ENCODE measurements at places on chromosomes 11 and 22.

DNA sequence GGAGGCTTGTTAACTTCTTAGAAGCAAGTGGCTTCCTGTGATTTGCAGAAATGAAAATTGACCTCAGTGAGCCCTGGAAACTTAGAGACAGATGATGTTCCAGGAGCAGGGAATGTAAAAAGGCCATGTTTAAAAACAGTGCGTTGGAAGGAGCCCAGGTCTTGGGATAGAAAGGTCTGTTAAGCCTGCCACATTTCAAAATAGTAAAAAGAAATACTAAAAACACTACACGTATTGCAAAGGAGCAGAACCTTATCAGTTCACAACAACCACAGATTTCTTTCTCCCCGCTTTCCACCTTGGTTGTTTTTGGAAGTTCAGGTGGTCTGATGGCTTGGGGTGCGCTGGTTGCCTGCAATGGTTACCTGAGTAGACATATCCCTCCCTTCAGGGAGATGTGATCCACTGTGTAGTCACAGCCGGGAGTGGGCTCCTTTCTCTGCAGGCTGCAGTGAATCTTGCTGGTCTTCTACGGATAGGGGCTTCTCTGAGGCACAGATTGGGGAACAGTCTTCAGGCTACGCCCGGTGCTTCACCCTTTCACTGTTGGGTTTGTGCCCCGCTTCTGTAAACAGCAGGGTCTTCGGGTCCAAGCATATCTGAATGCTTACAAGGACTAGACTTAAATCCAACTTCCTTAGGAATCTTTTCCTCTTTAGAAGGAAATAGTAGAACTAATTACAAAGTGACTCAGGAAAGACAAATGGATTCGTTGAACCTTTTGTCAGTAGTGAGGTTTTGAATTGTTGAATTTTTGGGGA lies 1.9 kb downstream of the TEAD1 start:
- DNase-seq, result no peak

GRCh38 chr11:19605520-19606371 lies 106.9 kb upstream of the NAV2 start:
- DNase-seq, result no peak

GRCh38 chr11:67440229-67441097 lies 2.8 kb downstream of the CORO1B start:
- no peak for DNase-seq

DNA sequence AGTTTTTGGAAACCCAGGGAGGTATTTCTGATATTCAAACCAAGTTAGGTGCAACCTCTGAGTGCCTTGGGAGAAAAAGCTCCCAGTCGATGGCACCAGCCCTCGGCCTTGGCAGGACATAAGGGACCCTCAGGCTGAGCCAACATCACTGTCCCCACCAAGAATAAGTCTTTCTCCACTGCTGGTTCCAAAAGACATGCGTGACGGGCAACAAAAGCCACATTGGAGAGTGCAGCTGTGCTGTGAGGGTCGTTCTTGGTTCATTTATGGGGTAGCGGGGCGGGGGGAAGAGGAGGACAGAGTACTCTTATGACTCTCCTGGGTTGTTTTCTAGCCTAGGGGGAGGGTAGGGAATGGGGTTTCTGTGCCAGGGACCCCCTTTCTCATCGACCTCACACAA lies 11.2 kb upstream of the TPCN2 start:
- no peak for DNase-seq

GRCh38 chr22:48199667-48200066 lies 1437.2 kb downstream of the TBC1D22A start:
- no peak for DNase-seq

DNA sequence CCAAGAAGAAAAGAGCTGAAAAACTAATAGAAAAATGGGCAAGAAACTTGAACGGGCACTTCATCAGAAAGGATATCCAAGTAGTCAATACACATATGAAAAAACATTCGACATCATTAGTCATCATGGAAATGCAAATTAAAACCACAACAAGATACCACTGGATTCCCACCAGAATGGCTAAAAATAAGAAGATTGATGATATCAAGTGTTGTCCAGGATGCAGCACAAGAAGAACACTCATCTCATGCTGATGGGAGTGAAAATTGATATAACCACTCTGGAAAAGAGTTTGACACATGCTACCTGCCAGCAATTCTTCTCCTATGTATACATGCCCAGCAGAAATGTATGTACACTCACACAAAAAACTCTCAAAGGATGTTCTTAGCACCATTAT lies 26.9 kb upstream of the SCUBE2 start:
- DNase-seq, result no peak

- DNase-seq, result no peak
Measured at GRCh38 chr11:44589301-44589700, 23.8 kb downstream of the CD82 start.

DNA sequence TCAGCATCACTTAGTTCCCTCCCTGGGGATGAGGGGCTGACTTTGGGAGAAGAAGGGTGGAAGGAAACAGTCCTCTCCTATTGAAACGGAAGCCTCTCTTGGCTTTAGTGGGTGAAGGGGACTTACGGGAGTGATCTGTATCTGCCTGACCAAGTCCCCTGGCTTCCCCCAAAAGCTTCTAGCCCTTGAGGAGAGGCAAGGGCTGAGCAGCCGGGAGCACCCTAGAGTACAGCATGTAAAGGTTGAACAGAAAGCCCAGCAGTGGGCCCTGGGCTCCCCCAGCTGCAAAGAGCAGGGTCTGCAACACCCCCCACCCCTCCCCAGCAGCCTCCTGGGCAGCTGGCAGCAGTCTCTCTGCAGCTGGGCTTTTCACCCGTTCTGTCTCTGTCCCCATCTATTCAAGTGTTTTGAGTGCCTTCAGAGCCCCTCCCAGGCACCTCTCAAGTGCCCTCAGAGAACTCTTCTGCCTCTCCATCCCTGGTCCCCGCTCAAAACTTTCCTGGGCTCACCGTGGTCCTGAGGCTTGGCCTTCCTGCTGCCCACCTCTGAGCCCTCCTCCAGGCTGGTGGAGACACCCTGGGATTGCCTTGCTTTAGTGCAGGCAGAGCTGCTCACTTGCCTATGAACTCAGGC lies 2.7 kb downstream of the CAPN5 start:
- DNase-seq, result no peak

DNA sequence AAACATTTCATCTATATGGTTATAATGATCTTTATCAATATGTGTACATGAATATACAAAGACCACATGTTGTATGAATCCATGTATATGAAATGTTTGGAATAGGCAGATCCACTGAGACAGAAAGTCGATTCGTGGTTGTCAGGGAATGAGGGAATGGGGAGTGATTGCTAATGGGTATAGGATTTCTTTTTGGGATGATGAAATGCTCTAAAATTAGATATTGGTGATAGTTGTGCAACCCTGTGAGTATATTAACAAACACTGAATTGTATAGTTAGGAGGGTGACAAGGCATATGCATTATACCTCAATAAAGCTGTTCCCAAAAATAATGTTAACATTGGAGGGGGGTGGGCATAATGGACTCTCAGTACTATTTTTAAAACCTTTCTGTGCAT lies 5.0 kb upstream of the PTPMT1 start:
- DNase-seq, result no peak

- no peak for DNase-seq
Measured at GRCh38 chr11:60594998-60595642, 79.9 kb downstream of the MS4A13 start.

DNA sequence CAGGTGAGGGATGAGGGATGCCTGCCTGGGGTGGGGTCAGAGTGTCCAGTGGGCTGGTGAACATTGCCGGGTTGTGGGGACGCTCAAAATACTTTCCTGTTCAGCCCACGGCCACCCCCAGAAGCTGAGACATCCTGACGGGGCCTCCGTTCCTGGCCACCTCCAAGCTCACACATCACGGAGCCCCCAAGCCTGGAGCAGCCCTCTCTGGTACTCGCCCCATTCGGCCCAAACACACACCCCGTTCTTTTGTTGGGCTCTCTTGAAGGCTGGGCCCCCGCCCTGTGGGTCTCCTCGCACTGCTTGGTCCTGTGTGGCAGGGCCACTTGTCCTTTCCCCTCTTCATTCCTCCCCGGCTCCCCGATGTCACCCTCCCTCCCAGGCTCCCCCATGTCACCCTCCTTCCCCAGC lies 442.6 kb downstream of the TBC1D22A start:
- peak; percentile 7 for DNase-seq
